Activated CD4-positive, alpha-beta T cell treated with anti-CD3 and anti-CD28 coated beads for 48 hours (primary cell): ENCODE measurements at places on chromosomes 1 and 21.
A peak's percentile ranks its signal among the peaks of the same experiment; 100 is the strongest.

GRCh38 chr1:109849655-109850054 lies 61.0 kb upstream of the CSF1 start:
- DNase-seq: no peak

GRCh38 chr1:25587290-25587689 lies 29.3 kb upstream of the MAN1C1 start:
- DNase-seq: no peak

GRCh38 chr1:173714759-173715537 lies at the start of gene KLHL20:
Gene KLHL20, plus strand, starts transcription at chr1:173714981. Its CDS starts 1,063 bp downstream, at chr1:173716044.
- DNase-seq: peak; percentile 88

GRCh38 chr1:84152649-84153056 lies 8.6 kb downstream of the PRKACB start:
- DNase-seq: peak; percentile 30

DNA sequence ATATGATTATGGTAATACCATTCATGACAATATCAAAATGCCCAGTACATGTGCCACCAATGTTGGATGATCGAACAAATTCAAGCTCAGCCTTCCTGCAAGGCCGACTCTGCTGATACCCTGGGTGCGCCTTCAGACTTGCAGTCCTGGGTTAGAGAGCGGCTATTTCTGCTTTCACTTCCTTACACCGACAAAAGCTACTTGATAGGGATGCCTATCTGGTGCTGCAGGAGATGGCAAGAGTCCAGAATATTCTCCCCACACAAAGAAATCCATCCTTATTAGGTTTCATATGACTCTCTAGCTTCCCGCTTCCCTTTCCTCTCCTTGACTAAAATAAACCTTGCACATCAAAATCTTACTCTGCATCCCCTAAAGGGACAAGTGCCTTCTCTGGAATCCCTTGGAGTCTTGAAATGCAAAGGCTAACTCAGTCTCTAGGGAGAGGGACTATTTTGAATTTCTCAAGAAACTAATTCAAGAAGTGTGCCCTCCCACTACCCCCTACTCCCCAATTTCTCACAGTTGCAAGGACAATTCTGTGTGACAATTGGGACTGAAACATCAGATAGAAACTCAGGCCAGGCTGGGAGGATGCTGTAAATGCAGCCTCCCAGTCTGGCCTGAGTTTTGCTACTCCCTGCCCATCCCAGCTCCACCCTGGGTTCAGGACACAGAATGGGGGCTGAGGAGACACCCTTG lies 103.1 kb upstream of the USP24 start:
- DNase-seq: no peak

DNA sequence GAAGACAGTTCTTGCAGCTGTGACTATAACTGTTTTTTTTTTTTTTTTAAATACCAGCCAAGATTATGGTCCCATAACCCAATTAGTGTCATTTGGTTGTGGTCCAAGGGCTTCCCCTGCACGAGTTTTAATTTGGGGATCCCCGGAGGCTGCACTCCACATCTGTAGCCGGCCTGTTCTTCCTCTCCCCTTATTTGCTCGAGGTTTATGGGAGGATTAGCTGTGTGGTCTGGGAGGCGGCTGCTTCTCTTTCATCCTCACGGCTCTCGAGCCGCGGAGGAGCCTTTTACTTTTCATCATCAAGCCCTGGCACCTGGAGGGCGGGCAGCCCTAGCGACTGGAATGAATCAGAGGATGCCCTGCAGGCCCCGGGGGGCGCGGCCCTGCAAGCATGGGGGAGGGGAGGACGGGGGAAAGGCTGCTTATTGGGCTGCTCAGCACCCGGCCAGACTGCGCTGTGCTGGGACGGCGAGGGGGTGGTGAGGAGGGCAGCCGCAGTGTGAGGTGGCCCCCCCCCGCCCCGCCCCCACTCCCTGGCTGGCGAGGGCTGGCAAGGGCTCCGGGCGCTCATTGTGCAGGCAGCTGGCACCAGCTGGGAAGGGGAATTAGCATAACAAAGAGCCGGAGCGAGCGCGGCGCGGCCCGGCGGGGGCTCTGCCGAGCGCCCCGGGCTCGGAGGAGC lies 18.5 kb downstream of the SERTAD4 start:
- DNase-seq: peak; percentile 41

GRCh38 chr1:17307329-17307728 lies 668 bp upstream of the PADI4 start:
- no peak for DNase-seq

DNA sequence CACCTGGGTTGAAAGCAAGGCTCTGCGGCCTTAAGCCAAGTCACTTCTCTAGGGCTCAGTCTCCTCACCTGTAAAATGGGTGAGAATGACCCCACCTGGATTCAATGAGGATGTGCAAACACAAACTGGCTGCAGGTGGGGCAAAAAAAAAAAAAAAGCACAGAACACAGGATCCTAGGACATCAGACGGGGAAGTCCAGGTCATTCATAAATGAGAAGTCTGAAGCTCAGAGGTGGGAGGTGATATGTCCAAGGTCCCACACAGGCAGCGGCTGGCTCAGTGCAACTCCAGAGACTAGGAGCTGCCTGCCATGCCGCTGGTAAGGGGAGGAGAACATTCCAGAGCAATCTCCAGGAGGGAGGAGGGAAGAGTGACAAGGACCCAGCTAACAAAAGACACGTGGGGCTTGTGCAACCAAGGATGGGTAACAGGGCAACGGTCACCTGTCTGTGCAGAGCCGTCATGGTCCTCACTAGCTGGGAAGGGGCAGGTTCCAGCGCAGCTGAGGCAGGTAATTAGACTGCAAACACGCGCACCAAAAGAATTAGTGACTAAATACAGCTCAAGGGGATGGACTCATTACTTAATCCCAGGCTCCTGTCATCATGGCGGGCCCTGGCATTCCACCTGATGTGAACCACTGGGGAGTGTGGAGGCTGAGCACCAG lies 19.5 kb downstream of the IFFO2 start:
- DNase-seq: no peak

DNA sequence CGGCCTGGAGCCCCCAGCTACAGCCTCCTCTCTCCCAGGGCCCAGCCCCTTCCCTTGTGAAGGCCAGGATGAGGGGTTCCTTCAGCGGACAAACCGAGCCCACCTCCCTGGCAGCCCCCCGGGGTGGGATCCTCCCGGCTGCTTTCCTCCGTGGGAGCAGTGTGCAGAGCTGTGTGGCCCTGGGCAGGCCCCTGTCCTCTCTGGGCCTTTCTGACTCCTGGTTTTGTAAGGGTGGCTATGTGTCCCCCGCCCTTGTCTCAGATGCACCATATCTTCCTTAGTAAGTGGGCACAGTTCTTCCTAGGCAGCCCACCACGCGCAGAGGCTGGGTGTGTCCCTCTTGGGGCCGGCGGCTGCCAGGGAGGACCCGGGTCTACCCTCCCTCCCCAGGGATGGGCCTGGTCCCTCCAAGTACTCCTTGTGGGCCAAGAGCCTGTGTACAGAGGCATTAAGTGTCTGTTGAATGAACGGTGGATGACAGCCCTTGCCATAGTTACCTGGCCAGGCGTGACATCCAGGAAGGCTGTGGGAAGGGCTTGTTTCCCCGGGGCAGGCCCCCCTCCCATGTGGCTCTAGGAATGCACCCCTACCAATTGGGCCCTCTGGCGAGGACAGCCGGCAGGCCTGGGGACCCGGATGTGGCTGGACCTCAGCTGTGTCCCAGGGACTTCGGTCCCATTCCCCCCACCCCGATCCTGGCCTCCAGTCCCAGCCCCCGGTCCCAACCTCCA lies 3.8 kb downstream of the SMIM1 start:
- no peak for DNase-seq

DNA sequence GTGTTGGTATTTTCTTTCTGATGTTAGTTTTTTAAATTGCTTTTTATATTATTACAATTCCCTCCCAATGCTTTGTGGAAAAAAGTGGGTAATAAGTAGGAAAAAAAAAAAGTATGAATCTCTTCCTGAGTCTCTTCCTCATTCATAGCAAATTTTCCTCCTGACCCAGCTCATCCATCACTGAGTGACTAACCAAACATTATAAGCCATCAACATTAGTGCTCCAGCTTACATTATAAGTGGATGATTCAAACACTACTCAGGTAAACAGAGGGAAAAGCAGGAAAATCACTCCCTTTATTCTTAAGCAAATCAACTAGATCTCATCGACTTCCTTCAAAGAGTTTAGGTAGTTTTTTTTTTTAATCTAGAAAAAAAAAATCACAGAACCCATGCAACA lies 15.4 kb upstream of the SAMD13 start:
- no peak for DNase-seq

- DNase-seq: peak; percentile 84
These were observed 18.3 kb upstream of the HDAC1 start for GRCh38 chr1:32273391-32274208.

DNA sequence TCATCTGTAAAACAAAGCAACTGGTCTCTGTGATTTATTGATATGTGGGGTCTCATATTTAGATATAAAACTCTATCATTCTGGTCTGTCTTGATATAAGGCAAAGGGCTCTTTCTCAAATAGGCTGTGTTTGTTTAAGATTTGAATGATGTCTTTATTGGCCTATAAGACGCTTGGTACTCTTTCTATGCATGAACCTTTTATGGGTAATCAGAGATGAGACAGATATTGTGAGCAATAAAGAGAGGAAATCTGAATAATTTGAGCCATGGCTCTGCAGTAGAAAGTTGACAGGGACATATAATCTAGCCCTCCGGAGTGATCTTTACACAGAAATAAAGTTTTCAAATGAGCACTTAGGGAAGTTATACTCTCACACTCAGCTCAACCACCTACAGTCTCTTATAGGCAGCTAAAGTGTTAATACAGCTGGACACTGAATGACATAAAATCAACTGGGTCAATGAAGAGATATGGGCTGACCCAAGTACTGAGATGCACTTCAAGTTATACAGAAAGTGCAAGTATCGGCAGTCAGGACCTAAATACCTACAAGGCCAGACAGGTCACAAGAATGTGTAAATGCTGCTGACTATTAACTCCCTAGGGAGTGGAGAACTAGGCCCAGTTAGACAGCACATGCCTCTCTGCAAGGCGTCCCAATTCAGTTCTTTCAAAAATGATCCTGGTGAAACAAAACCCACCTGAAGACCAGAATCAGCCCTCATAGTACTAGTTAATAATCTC lies 111.0 kb downstream of the PTPN14 start:
- no peak for DNase-seq

DNA sequence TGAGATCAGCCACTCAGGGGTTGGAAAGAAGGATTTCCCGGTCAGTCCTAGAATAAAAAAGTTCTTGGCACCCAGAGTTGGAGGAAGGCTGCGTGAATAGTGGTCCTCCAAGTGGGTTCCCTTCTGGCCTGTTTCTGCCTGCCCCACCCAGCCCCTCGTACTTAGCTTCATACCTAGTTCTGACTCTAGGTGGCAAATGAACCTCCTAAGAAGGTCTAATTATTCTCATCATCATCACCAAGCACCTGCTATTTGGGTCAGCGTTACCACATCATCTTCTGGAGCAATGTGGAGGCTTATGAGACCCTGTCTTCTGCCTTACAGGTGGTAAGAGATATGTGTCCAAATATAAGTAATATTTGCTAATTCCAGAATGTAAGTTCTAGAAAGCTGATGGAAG lies 35.9 kb upstream of the NFASC start:
- DNase-seq: no peak

DNA sequence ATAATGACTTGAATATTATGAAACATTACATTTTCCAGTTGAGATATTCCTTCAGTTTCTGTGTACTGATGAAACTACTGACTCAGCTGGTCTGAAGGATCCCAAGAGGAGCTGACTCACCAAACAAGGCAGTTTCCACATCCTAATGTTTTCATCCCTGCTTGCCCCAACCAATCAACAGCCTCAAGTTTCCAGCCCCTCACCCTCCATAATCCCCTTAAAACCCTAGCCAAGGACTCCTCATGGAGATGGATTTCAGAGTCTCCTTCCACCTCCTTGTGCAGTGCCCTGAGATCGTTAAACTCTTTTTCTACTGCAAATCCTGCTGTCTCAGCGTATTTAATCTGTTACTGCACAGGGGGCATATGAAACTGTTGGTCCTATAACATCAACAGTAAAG lies 83.1 kb upstream of the HAO2 start:
- no peak for DNase-seq

- DNase-seq: no peak
These were observed 85.2 kb downstream of the TRIM11 start for GRCh38 chr1:228321435-228321834.

- DNase-seq: no peak
These were observed 8.3 kb downstream of the NEK2 start for GRCh38 chr1:211667065-211667617.

GRCh38 chr1:41902159-41902577 lies 16.6 kb downstream of the HIVEP3 start:
- DNase-seq: no peak

DNA sequence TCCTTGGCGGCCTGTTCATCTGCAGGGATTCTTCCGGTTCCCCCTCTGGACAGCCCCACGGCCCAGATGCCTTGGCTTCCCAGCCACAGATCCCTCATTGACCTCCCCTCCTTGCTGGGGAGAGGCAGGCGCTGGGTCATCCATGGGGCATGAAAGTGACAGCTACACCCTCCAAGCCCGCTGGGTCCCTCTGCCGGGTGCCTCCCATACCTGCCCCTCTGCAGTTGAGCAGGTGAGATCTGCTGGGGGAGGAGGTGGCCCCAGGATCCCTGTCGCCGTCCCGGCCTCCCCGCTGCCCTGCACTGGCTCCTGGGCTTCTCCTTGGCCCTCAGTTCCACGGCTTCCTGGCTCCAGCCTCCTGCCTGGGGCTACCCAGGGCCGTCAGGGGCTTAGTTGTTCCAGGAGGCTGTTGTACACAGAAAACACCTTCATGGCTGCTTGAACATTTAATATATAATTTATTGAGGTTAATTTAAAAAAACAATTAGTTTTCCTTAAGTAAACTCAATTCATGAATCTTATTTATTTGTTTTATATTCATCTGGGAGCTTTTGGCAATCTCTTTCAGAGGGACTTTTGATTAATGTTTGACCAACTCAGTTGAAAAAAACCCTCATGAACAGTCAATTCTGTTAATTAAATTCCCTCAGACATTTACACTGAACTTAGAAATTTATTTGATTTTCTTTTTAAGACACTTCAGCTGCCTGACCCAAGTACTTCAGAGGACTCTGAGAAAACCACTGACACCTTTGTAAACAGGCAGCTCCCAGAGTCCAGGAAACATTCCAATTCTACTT lies 67.6 kb upstream of the ABCG1 start:
- no peak for DNase-seq

DNA sequence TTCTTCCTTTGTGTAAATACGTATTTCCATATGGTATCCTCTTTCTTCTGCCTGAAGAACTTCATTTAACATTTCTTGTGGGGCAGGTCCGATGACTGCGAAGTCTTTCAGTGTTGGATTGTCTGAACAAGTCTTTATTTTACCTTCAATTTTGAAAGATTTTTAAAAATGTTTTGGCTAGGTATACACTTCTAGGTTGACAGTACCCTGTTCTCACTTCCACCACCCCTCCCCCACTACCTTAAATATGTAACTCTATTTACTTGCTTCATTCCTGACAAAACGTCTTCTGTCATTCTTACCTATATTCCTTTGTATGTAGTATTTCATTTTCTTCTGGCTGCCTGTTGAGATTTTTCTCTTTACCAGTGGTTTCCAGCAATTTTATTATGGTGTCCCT lies 85.7 kb upstream of the ARTN start:
- no peak for DNase-seq

- DNase-seq: peak; percentile 73
These were observed 64.0 kb downstream of the ITPKB start for GRCh38 chr1:226674892-226675714.
